Activated CD8-positive, alpha-beta memory T cell treated with anti-CD3 and anti-CD28 coated beads, Interleukin-2, amount 10 ng/mL, durations not matched to agents 7 days and 5 days (primary cell): ENCODE measurements at places on chromosomes 1 and 21.

GRCh38 chr1:218475275-218475674 lies 130.1 kb downstream of the TGFB2 start:
- no peak for DNase-seq

DNA sequence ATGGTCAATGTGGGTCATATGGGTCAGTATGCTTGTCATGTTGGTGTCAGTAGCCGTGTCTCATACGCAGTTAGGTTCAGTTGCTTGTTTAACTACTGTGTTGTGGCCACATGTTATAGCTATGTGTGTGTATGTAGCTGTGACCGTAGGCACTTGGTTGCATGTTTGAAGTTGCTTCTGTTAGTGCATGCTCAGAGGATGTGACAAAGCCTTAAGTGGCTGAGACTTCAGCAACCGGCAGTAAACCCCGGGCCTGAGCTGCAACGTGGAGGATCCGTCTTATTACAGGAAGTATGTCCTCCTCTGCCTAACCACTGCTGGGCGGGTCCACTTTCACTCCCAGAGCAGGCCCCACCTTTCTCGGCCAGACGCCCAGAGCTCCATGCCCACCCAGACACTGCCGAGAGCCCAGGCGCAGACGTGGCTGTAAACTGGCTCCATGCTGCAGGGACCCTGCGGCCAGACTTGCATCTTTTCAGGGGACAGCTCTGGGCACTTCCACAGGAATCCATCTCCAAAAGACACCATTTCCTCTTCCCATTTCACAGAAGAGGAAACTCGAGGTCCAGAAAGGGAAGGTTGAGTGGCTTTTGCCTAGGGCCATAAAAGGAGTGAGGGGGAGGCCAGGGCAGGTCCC lies 2.2 kb downstream of the TCEA3 start:
- peak; percentile 81 for DNase-seq

DNA sequence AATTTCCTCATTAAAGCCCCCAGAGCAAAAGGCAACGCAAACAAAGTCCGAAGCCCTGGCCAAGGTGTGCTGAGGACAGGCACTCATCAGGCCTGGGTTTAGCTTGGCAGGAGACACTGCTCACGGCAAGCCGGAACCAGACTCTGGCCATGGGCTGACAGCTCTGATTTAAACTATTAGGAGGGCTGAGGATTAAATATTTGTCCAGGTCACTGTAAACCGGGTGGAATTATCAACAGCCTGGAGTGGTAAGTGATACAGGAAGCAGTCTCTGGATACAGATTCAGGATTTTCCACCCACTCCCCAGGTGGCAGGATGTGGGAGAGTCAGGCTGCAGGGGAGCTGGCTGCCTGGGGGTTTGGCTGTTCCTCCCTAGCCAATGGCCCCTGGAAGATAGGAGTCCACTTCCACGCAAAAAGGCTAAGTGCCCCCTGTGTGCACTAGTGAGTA lies 42.4 kb downstream of the SLC66A1 start:
- no peak for DNase-seq

DNA sequence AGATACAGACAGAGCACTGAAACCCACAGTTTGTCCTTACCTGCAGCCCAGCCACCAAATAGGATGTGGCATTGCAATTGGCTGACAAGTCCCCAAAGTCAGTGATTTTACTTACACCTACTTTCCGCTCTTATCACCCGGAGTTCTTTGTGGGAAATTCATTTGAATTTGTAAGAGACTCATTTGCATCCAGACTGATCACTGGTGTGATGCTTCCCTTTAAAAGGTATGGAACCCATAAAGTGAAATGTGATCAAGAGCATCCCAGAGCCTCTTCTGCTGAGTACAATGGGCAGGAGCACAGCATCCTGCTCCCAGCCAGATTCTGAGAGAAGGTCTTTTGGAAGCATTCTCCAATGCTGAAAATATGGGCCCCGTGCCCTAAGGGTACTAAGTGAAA lies 161.4 kb downstream of the DAB1 start:
- DNase-seq, result no peak
